ENCODE measurements at places on chromosomes 7 and 10.

DNA sequence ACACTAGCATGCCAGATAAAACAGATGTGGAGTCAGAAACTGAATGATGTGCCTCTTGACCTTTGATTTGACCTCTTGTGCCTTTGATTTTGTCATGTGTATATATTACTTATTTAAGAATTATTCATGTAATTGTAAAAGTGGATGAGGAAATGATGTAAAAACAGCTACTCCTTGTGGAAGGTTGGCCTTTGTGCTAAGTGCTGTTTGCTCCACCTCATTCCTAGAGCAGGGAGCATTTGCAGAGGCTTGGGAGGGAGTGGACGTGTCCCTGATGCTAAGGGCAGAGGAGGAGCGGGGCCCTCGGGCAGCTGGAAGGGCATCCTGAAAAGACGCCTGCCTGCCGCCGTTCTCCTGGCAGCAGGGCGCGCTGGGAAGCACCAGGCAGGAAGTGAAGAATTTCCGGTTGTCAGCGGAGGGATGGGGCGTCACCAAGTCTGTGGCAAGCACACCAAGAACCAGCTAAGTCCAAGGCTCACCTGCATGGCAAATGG is 197.6 kb upstream of the ZNF32 start:
- no peak for DNase-seq

GRCh38 chr7:8136051-8136730 is 125.8 kb downstream of the ICA1 start:
- no peak for DNase-seq

DNA sequence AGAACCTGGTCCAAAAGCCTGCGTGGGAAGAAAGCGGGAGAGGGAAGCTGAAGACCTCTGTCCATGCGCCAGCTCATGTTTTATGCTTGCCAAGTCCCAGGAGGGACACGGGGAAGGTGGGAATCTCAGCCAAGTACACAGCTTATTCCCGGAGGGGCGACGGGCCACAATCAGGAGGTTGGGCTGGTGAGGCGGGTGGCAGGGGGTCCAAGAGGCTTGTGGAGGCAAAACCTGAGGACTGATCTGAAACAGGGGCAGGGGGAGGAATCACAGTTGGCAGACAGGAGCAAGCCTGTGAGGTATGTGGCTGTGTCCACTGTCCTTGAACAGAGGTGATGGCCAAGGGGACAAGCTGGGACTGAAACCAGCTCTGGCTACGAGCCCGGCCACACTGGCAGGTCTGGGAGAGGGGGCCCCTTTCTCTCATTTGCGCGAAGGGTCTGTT is 38.0 kb upstream of the LEP start:
- DNase-seq, result no peak

DNA sequence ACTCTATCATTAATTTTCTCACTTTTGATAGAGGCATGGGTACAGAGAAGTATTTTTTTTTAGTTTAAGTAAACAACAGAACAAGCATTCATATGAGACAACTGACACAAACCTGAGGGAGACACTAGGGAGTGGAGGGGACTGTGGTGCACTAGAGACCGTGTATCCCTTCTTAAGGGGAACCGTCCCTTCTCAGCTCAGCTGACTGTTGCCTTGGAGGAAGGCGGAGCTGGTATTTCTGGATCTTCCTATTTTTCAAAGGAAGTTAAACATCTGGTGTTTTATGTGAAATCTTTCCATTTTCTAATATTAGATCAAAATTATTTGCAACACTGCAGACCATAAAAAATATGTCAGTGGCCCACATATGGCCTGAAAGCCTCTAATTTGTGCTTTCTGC is 113.6 kb upstream of the MACROH2A2 start:
- no peak for DNase-seq

DNA sequence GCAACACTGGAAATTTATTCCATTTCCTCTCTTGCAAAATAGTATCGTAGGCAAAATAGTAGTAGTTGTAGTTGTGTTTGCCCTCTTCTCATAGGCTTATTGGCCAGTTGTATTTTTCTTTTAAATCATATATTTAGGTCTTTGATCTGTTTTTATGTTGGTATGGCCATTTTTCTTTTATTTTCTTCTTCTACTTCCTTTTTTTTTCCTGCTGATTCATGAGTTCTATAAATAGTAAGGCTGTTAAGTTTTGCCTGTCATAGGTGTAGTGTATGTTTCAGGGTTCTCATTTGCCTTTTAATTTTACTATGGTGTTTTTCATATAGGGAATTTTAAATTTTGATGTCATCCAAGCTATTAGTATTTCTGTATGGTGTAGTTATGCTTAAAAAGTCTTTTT is 25.4 kb upstream of the MRC1 start:
- no peak for DNase-seq

DNA sequence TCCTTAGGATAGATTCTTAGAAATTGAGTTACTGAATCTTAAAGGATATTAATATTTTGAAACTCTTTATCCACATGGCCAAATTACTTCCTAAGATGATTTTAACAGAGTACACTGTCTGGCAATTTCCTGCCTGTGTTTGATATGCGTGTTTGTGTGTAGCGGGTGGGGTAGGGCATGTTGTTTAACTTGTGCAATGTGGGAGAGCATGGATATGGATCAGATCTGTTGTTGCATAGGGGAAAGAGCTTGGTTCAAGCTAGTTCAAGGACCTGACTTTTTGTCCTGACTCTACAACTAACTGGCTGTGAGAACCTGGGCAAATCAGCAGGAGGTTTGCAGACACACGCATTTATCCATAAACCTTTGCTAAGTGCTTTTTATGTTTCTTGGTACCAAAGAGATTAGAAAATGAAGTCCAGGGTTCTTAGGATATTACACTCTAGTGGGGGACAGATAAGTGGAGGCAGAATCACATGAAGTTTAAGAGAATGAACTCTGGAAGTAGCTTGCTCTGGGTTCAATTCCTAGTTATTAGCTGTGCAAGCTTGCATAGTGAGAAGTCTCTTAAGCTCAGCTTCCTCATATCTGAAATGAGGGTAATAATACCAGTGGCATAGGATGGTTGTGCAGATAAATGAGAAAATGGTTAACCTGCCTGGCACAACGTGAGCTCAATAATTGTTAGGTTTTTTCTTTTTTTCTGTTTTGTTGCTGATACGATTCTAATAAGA is 96.3 kb upstream of the PRR15 start:
- DNase-seq, result no peak

DNA sequence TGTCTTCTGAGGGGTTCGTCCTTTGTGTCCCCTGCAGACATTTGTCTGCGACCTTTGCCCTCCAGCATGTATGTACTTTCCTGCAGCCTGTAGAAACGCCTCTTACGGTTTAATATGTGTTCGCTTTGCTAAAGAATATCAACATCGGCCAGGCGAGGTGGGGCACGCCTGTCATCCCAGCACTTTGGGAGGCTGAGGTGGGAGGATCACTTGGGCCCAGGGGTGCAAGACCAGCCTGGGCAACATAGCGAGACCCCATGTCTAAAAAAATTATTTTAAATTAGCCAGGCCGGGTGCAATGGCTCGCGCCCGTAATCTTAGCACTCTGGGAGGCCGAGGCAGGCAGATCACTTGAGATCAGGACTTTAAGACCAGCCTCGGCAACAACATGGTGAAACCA is 15.5 kb downstream of the ALKBH4 start:
- no peak for DNase-seq

- DNase-seq, result peak; percentile 19
Measured at GRCh38 chr10:12806228-12807095, 195.1 kb downstream of the CCDC3 start.

- peak; percentile 14 for DNase-seq
Measured at GRCh38 chr7:158587162-158588084, at the start of gene PTPRN2. Gene PTPRN2 (minus strand): TSS chr7:158587823.

GRCh38 chr7:83321011-83321410 is 158.3 kb upstream of the PCLO start:
- no peak for DNase-seq

- no peak for DNase-seq
Measured at GRCh38 chr7:65509368-65510186, 135.9 kb downstream of the ZNF92 start.

- no peak for DNase-seq
Measured at GRCh38 chr7:55898287-55898686, 11.0 kb downstream of the ZNF713 start.

- DNase-seq, result no peak
Measured at GRCh38 chr10:30231071-30231652, 117.9 kb downstream of the MTPAP start.

GRCh38 chr10:98253499-98253898 is 14.5 kb downstream of the LOXL4 start:
- DNase-seq, result no peak

GRCh38 chr7:13731643-13732042 is 257.8 kb downstream of the ETV1 start:
- DNase-seq, result no peak

DNA sequence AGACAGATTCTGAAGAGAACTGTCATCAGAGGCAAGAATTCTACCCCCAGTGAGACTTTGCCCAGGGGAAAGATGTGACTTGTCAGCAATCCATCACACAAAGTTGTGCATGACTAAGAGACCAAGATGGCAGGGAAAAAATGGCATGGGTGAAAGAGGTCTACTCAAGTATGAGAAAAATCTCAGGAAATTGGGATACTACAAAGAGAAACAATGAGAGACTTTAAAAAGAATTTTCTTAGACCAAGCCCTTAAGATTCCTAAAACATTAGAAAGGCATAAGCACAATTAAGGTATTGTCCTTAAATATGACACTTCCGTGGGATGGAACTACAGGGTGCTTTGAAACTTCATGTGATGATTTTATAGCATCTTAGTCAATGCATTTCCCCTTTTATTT is 45.6 kb upstream of the PDE1C start:
- no peak for DNase-seq

GRCh38 chr7:22833113-22833855 is 10.6 kb upstream of the TOMM7 start:
- no peak for DNase-seq

- DNase-seq, result no peak
Measured at GRCh38 chr7:16171928-16172327, 249.4 kb downstream of the CRPPA start.

GRCh38 chr7:159004411-159004810 is 140.3 kb downstream of the VIPR2 start:
- DNase-seq, result no peak

DNA sequence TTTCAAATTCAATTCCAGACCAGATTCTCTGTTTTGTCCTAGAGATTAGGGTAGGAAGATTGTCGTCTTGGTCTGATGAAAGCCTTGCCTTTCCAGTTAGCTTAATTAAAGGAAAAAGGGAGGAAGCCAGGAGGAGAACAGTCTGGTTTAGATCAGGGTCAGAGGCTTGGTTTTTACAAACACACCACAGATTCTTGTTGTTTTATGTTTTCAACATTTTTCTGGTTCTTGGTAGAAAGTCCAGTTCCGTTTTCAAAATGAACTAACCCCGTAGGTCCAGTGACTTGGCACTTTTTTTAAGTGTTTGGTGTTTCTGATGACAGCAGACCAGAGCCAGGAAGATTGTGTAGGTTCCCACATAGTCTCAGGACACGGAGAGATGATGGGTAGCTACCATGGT is 167.1 kb upstream of the INHBA start:
- DNase-seq, result no peak

DNA sequence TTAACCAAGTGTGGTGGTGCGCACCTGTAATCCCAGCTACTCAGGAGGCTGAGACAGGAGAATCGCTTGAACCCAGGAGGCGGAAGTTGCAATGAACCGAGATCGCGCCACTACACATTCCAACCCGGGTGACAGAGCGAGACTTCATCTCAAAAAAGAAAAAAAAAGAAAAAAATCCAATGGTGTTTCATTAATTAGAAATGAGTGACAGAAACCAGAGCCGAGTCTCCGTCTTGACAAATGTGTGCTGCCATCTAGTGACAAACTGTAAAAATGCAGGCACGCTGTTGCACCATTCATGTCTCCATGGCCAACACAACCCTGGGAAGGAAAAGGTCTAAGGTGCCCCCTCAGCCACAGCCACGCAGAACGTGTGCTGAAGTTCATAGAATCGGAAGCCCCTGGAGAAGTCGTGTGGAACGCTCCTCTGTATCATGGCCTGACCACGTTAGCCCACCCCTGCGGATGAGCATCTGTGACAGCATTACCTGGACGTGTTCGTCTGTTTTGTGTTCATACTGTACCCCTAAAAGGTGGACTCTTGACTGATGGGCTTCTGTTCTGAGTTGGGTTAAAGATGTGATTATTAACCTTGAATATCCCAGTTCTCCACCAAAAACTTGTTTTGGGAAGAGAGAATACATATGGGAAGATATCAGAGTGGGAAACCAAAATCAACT is 94.9 kb downstream of the LYZL2 start:
- no peak for DNase-seq

DNA sequence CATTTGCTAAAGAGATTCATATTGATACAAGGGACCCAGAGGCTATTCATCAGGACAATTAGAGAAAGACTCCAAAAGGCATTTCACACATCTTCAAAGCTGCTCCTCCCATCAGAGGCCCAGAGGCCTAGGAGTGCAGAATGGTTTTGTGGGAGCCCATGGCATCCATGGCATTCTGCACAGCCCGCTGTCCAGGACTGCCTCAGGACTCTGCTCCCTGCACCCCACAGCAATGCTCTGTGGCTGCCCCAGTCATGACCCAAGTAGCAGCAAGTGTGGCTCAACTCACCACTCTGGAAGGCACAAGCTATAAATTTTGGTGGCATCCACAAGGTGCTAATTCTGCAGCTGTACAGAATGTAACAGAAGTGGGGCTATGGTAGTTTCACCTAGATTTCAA is 38.5 kb downstream of the ZNF438 start:
- DNase-seq, result no peak

GRCh38 chr10:88557256-88557655 is 25.9 kb downstream of the RNLS start:
- DNase-seq, result no peak

DNA sequence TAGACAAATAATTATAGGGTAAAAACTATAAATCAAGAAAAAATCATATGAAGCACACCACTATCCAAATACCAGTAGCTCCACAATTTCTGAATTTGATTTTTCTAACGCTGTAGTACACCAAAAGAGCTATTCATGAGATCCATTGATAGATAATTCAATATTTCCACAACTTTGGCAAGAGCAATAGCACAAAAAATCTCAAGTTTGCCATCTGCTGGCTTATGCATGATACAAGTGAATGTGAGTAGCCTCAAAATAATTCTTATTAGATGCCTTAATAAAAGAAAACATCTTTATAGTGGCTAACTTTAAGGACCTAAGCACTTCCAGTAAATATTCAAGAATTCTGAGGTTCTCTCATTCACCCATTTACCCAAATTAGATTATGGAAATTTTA is 2.2 kb upstream of the TMEM196 start:
- no peak for DNase-seq

DNA sequence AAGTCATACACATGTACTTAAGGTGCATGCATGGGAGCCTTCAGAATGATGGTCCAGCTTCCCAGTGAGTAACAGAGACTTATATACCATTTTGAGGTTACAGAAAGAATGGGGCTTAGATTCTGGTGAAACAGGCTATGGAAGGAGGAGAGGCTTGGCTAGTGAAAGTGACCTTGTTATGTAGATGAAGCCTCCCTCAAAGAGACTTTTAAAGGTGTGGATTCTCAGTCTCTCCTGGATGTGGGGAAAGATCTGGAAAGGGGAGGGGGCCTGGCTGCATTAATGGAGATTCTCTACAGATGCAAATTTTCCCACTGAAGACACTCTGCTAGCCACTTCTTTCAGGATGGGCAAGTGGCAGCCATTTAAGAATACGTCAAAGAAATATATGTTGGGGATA is 5.5 kb downstream of the RASSF4 start:
- DNase-seq, result no peak

- no peak for DNase-seq
Measured at GRCh38 chr7:255038-255435, 34.9 kb upstream of the FOXL3 start.
